ENCODE measurements at places on chromosomes 7 and 10.

DNA sequence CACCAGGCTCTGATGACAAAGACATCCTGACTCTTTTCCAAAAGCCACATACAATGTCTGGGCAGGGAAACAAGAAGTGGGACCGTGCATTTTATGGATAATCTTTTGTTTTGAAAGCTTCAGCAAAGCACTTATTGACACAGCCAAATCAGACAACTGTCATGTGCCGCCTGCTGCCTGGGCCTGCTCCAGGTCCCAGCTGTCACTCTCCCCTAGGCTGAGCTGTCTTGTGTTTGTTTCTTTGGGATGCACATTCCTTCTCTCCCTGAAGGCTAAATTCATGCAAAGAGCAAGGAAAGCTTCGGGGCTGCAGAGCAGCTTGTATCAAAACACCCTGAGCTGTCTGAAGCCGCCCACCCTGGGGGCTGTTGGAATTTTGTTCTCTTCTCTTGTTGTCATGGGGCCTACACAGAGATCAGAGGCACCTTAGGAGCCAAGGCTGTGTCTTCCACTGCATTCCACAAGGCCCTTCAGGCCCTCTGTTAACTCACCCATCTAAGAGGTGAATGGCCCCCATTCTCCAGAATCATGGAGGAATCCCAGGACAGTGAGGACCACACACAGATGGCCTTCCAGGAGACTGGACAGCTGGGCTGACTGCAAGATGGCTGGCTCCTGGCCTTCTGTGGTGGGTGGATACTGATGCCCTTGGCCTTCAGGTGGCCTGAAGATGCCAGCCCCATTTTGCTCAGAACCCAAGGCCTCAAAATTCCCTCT lies 17.8 kb upstream of the SLC18A2 start:
- DNase-seq = no peak

GRCh38 chr10:118163217-118163616 lies 116.5 kb upstream of the RAB11FIP2 start:
- DNase-seq = no peak

GRCh38 chr7:23687011-23687410 lies 7.0 kb downstream of the FAM221A start:
- no peak for DNase-seq

DNA sequence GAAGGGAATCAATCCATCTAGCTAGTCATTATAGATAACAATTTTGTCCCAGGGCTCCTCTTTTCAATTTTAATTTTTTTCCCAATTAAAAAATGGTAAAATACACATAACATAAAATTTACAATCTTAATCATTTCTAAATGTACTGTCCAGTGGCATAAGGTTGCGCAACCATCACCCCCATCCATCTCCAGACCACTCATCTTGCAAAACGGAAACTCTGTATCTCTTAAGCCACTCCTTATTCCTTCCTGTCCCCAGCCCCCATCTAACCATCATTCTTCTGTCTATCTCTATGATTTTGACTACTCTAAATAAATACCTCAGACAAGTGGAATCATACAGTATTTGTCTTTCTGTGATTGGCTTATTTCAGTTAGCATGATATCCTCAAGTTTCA lies 46.1 kb upstream of the RAB18 start:
- DNase-seq = no peak

DNA sequence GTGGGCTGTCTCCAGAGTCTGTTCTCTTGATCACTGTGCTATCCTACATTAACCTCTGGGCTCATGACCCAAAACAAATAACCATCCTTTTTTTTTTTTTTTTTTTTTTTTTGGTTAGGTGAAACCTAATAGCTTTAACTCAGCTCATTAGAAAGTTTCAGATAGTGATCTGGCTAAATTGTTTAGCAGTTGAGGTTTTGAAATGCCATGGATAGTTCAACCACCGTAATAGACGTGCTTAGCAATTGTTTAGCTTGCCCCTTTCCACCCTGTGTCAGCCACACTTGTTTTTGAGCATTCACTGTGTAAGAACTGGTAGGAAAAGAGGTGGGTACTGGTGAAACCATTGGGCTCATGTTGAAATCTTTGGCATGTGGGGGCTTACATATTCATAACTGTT lies 3.8 kb downstream of the PLCE1 start:
- no peak for DNase-seq

DNA sequence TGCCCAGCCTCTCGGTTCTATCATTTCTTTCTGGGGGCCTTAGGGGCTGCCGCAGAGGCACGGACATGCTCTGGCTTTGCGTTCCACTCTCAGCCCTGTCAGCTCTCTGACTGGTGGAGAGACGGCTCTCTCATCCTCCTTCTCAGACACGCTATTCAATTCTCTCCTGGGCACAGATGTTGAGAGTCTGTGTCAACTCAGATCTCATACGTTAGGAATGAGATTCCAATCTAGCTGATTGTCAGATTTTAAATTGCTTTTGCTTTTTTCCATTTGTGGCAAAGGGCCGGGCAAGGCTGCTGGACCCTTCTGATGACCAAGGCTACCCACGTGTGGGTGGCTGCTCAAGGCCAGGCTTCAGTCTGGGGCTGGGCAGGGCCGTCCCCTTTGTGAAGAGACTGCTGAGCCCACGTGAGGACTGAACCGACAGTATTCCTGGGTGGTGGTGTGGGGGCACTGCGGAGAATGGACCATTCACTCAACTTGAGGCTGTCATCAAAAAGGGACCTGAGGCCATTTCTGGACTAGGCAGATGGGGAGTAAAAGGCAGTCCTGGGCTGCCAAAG lies 71.5 kb downstream of the CLEC2L start:
- DNase-seq = no peak

- DNase-seq = no peak
These were observed 71.9 kb upstream of the TOMM7 start for GRCh38 chr7:22894546-22894945.

GRCh38 chr10:62632071-62632809 lies 172.3 kb upstream of the ADO start:
- DNase-seq = no peak

DNA sequence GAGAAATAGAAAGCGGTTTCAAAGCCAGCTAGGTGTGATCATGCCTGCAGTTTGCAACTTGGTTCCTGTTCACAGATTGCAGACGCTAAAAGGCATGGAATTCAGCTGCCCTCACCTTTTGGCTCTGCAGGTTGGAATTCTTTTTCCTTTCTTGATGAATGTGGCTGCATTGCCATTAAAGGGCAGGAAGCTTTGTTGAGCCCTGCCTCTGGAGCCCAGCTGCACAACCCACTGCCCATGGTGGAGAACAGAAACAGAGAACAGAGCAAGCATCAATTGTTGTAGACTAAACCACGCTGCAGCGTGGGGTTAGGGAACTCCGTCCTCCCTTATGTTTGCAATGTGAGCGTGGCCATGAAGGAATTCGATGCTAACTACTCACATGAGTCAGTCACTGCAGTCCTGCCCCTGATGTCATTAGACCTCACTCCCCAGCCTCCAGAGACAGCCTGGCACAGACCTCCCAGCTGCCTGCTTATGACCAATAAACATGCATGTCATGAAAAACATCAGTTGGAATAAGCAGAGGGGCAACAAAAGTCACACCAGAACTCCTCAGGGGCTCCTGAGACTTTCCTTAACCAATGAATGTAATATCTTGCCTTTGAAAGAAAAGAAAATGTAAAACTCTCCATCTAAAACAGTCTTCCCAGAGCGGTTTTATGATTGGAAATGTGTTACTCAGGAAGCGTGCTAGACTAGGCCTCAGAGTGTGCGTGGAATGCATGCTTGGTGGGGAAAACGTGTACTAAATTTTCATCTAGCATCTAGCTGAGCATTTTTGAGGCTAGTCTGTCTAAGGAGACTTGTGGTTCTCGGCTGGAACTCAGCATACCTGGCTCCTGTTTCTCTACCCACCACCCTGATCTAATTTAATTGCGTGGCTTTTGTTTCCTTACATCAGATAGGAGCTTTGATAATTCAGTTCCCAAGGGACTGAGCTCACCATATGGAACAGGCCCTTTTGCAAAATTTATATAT lies 232.2 kb downstream of the KIAA1217 start:
- no peak for DNase-seq

- no peak for DNase-seq
These were observed 273.2 kb downstream of the CDK14 start for GRCh38 chr7:90869335-90869734.

GRCh38 chr10:117165538-117166417 lies 27.7 kb upstream of the VAX1 start:
- no peak for DNase-seq

GRCh38 chr10:86580521-86580891 lies 58.9 kb upstream of the WAPL start:
- DNase-seq = no peak

- DNase-seq = no peak
These were observed 232.1 kb upstream of the NPVF start for GRCh38 chr7:25460433-25460832.

GRCh38 chr10:76211691-76212090 lies 780.3 kb downstream of the LRMDA start:
- DNase-seq = no peak

GRCh38 chr10:129961157-129961701 lies 2.8 kb downstream of the EBF3 start:
- DNase-seq = no peak

DNA sequence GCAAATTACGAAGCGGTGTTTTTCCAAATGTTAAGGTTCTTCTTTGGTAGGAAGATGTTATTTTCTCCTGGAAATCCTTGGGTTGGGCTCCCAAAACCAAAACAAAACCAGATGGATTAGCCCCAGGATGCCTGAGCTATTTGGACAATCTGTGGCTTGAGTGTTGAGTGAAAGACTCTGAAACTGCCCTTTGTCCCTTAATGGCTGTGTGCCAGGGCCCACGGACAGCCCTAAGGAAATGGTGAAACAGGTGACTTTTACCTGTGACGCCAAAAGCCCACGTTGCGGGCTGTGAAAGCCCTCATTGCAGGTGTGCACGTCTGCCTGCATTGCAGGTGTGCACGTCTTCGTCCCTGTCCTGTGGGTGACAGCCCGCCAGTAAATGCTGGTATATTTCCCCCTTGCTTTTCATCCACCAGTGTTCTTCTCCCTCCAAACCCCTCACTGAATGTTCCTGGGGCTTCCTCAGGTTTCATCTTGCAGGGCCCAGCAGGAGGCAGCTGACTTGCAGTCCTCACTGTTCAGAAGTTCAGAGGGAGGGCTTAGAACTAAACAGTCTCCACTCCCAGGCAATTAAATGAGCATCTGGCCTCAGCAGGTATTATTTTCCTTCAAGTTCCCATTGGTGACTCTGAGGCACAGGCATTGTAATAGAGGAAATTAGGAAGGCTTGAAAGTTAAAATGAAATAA lies 10.7 kb downstream of the PFKP start:
- DNase-seq = no peak

GRCh38 chr7:11819271-11819670 lies 12.7 kb downstream of the THSD7A start:
- DNase-seq = no peak

DNA sequence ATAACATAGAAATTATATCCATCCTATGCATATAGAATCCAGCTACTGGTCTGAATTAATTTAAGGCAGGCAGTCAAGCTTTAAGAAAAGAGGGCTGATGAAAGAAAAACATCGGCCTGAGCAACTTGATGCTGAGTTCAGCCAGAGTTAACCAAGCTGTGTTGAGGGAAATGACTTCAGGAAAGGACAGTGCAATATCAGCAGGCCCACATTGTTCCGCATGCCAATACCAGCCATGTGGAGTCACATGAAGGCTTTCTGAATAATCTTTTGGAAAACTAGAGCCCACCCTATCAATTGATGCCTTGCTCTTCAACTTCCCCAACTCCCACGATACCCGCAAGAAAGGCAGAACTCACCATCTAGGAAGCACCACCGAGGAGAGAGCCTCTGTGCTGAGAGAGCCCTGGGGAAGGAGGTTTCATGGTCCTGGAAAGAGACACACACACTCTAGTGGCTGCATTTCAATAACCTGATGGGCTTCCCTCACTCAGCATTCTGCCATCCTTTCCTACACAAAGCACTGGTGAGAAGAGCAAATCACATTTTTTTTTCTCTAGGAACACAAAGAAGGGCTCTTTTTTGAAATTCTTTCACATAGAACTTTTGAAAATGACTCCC lies 125.8 kb upstream of the PTN start:
- no peak for DNase-seq

DNA sequence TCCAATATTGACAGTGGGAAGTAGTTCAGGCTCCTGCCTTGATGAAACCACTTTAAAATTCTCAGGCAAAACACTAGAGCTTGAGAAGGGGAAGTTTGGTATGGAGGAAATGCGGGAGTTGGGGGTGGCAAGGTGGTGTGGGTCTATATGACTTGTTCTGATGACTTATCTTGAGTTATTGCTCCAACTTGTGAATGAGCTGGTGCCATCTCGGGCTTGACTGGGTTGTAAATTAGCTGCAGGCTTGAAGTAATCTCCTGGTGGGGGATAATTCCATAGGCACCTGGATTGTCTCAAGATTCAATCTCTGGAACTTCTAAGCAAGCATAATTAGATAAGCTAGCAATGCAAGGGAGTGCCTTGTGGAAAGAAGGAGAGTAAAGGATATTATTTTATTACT lies 29.0 kb downstream of the MRPL32 start:
- DNase-seq = no peak

DNA sequence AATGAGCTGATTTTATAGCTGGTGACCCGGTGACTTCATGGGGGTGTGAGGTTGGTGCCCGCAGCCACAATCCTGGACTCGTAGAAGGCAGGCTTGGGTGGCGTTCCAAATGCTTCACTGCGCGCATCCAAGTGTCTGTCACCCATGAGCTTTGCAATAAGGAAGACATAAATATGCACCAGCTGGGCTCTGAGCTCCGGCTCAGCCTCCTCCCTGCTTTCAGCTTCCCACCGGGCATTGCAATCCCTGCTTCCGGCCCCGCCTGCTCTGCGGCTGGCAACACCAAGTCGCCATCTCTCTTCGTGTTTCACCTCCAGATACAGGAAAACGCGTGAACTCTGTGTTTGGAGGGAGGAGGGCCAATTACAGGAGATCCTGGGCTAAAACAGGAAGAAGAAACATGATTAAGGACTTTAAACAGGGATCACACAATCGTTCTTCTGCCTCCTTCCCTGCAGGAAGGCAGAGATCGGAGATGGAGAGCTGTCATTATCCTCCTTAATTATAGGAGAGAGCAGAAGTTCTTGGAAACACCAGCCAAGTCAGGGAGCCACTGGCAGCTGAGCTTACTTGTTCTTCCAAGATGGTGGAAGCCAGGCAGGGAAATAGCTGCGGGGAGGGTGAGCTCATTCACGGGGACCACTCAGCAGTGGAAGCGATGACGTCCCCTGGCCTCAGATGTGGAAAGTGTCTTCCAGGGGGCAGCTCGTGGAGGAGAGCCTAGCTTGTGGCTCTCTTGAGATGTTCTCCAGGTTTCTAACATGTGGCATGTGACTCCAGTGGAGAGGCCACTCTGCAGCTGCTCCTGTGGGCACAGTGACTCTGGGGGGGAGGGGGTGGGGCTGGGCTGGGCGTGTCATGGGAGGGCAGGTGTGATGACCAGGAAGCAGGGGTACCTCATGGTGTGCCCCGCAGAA lies 134.9 kb downstream of the CAMK1D start:
- no peak for DNase-seq

DNA sequence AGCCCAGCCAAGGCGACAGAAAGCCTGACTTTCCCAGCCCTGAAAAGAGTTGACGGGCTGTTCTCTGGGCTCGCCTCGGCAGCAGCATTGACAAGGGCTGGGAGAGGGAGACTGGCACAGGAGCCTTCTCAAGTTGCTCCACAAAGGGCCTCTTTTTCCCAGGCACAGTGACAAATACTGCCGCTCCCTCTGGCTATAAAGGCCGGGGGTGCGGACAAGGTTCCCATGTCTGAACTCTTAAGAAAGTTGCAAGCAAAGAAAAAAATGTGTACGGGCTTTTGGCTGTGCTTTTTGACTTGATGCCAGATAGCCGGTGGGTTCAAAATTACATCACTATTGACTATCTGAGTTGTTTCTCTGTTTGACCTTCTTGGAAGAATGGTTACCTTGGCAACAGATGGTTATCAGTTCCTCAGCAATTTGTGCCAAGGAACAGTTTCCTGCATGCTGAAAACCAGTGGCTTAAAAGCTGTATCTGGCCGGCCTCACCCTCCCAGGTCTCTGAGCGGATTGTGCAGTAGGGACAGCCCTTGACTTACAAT lies 115.9 kb upstream of the EEPD1 start:
- peak; percentile 63 for DNase-seq
